A375 (cell line): ENCODE measurements at places on chromosomes 3 and 15. TPM values are rescaled to one million over a fixed set of nuclear protein-coding genes. Genes with fewer than 3 reads are reported as not detected.

The CCDC191 gene
- total RNA-seq, result 1.1 and 1.3 TPM in 2 replicates

The GRK7 gene
- not detected in 2 replicates for total RNA-seq

The IQCF5 gene
- not detected in 2 replicates for total RNA-seq

The OCA2 gene
- 0.19 TPM in 2 replicates for total RNA-seq

The KCNH8 gene
- 0.72 and 0.79 TPM in 2 replicates for total RNA-seq

The ABI3BP gene
- total RNA-seq, result 0.98 and 2.6 TPM in 2 replicates

The THAP10 gene
- total RNA-seq, result 2.2 and 3.7 TPM in 2 replicates

The MYL3 gene
- 0.16 TPM in 1 of 2 replicates, not detected in the other for total RNA-seq

The CPNE4 gene
- not detected in 2 replicates for total RNA-seq

The P3H2 gene
- 4.3 and 10.6 TPM in 2 replicates for total RNA-seq

The LRRC2 gene
- total RNA-seq, result 0.37 and 0.53 TPM in 2 replicates

The CAMK2N2 gene
- 0.23 and 0.40 TPM in 2 replicates for total RNA-seq

The DPPA4 gene
- not detected in 2 replicates for total RNA-seq
